ENCODE measurements at places on chromosomes 12 and 14. TPM values are rescaled to one million over a fixed set of nuclear protein-coding genes. Genes with fewer than 3 reads are reported as not detected.

Gene KLHL33
- total RNA-seq, result 0.68 TPM

Gene TOMM20L
- not detected for total RNA-seq

Gene AMHR2
- not detected for total RNA-seq

Gene OR10A7
- not detected for total RNA-seq

Gene CMKLR1
- total RNA-seq, result not detected

Gene ST8SIA1
- total RNA-seq, result 0.28 TPM

Gene C1R
- 1.6 TPM for total RNA-seq

Gene P2RX2
- not detected for total RNA-seq

Gene FAM90A1
- 0.41 TPM for total RNA-seq

Gene NPFF
- not detected for total RNA-seq

Gene STYK1
- 0.56 TPM for total RNA-seq

Gene DAO
- total RNA-seq, result not detected

Gene RPS6KA5
- total RNA-seq, result 10.1 TPM

Gene HOXC12
- total RNA-seq, result not detected

Gene DPPA3
- total RNA-seq, result not detected

Gene GPR65
- 17.3 TPM for total RNA-seq

Gene SLC17A8
- not detected for total RNA-seq

Gene EXOC3L4
- total RNA-seq, result not detected

Gene KRT80
- not detected for total RNA-seq

Gene LALBA
- total RNA-seq, result not detected

Gene NANOG
- not detected for total RNA-seq

Gene RASSF9
- total RNA-seq, result not detected

Gene TSHR
- total RNA-seq, result not detected

Gene CMTM5
- total RNA-seq, result not detected

Gene LYZ
- not detected for total RNA-seq

Gene AICDA
- not detected for total RNA-seq

Gene GLIPR1L1
- not detected for total RNA-seq

Gene CDH24
- 0.49 TPM for total RNA-seq

Gene AKAP5
- total RNA-seq, result 1.2 TPM

Gene FGF23
- total RNA-seq, result not detected

Gene B4GALNT3
- 0.66 TPM for total RNA-seq

Gene CISTR
- total RNA-seq, result not detected

Measured in activated naive CD8-positive, alpha-beta T cell treated with anti-CD3 and anti-CD28 coated beads for 36 hours (primary cell).